ENCODE measurements at places on chromosomes 1 and 21.

GRCh38 chr1:117826119-117826518 is 103.3 kb downstream of the GDAP2 start:
- DNase-seq: no peak

GRCh38 chr1:25640646-25641328 is 24.2 kb downstream of the MAN1C1 start:
- DNase-seq: no peak

DNA sequence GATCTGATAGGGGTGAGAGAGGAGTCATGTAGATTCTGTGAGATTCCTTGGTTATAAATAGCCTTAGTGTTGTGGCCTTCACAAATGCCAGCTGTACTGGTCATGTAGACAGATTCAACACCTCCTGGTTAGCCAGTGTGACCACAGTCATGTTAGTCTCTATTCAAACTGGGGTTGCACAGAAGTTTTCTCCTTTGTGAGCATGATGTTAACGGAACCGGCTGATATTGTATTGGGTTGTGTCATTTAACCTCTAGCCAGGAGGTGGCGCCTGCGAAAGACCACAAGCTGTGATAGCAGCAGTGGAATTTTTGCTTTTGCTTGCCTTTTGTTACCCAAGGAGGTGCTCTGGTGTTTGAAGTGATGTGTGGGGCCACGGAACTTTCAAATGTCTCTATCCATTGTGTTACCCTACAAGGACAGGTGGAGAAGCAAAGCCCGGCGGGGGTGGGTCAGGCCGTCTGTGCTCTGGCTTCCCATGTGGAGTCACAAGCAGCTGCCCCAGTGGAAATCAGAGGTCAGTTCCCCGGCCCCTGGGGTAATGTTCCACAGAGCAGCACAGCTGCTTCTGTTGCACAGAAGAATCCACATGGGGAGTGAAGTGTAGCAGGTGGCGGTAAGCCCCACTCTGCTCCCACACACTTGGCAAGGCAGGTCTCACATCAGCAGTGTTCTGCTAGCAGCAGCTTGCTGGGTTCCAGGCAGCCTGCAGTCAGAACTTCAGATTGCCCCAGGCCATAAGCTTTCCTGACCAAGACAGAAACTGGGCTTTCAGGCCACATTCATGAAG is 112.6 kb downstream of the ADAMTS1 start:
- no peak for DNase-seq

GRCh38 chr21:14382835-14383595 is at the start of gene HSPA13:
TSS of gene HSPA13 (minus strand) at chr21:14383146. CDS start at chr21:14383119, 27 bp downstream.
- peak; percentile 97 for DNase-seq

DNA sequence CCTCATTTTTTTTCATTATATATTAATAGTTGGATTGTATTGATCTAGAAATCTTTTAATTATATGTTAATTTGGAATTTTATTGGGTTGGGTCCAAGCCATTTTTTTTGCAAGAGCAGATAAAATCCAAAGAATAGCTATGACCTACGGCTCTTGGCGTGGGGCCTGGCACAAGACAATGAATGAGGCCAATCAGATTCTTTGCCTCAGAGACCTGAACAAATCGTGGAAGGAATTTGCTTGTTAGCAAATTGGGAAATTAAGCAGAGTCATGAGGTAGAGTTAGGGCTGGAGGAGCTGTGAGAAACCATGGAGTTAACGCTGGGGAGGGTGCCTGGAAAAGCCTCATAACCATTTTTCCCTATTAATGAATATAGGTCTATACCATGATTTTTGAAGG is 40.1 kb downstream of the CAMSAP2 start:
- no peak for DNase-seq
